Endodermal cell (in vitro differentiated cells): ENCODE measurements at places on chromosomes 6 and 20. TPM values are rescaled to one million over a fixed set of nuclear protein-coding genes. Genes with fewer than 3 reads are reported as not detected.

- no peak for DNase-seq
Observed at GRCh38 chr20:54356801-54357200, 118.6 kb upstream of the DOK5 start.

DNA sequence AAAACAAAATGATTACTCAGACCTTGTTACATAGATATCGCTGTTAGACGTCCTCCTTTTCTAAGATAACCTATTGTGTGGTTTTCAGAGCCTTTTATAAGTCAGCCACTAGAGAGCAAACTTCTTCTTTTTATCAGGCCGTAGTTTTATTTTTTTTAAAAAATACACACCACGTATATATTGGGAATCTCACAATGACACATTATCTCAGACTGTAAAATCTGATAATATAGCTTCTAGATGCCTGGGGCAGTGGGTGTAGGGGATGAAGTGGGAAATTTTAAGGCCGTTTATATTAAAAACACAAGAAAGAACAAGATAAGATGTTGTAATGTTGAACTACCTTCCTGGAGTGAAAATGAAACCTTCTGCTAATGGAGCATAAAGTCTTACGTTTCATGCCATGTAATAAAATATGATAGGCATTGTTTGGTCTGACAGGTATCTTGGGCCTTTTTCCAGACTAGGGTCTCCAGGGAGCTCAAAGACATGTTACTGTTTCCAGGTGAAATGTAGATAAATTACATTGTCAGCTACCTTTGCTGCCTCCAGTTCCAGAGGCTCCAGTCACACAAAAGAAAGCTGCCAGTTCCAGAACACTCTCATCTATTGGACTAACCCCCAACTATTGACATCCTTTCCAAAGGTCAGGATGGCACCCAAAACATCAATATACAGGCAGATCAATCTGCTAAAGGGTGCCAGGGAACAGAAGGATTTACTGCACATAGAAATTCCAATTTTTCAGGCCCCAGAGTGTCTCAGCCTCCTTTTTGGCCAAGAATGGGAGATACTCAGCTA lies 130.2 kb upstream of the AKIRIN2 start:
- DNase-seq, result no peak

DNA sequence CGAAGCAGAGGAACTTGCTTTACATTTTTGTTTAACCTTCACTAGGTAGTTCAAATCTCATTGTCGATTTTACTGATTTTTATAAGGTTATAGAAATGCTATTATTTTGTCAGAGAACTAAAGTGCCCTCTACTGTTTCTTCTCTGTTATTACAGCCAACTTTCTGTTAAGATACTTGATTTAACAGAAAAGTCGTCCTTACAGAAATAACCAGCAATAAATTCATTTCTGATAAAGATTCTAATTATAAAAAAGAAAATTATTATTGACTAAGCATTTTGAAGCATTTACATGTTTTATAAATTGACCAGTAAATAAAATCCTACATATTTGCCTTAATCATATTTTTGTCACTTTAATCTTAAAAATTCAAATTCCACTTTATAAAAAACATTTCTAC lies 60.8 kb downstream of the OGFRL1 start:
- DNase-seq, result no peak

- no peak for DNase-seq
Observed at GRCh38 chr6:89643406-89643805, 4.9 kb upstream of the LYRM2 start.

DNA sequence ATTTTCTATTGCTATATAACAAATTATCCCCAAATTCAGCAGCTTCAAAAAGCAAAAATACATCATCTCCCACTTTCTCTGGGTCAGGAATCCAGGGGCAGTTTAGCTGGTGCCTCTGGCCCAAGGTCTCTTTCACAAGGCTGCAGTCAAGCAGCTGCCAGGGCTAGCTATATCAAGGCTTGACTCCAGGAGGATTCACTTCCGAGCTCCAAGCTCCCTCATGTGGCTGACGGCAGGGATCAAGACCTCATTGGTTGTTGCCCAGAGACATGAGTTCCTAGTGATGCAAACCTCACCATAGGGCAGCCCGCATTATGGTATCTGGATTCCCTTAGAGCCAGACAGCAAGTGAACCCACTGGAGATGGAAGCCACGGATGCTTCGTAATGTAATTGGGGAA lies 1.3 kb upstream of the VNN1 start:
- peak; percentile 90 for DNase-seq

ZNF292 gene
- total RNA-seq, result 50.2 to 78.1 TPM (median 66.7 TPM) in 3 replicates

TMEM151B gene
- total RNA-seq, result 0.51 and 0.54 TPM in 2 replicates
